Ammon's horn (tissue), 1 donor: ENCODE measurements at places on chromosomes 6 and 20.

DNA sequence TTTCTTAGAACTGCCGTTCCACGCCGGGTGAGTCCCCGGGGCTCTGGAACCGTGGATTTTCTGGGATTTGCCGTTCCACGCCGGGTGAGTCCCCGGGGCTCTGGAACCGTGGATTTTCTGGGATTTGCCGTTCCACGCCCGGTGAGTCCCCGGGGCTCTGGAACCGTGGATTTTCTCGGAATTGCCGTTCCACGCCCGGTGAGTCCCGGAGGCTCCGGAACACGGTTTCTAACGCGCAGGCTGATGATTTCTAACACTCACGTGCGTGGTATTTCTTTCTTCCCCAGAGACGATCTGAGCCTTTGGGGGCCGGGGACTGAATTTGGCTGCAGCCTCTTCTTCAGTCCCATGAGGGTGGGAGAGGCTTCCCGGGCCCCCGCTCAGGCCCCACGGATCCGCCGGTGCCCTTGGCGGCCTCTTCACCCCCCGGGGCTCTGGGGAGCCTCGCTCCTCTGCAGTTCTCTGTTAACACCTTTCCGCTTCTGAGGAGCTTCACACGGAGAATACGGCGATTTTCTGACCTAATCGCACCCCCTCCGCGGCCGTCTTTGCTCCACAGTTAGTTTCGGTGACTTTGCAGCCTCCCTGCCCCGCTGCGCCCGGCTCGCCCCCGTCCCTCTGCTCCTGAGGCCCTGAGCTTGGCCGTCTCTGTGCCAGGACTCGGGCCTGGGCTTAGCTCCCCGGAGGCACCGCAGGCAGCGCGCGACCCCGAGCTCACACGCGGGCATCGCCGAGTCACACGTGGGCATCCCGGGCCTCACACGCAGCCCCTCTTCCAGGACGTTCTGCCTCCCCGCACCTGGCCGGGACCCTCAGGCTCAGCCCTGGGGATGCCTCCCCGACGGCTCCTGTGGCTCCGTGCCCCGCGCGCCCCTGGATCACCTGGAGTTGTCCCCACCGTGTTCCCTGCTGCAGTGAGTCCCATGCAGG, 7.2 kb upstream of the KIF25 start:
- no peak for DNase-seq

GRCh38 chr20:59086923-59087322, 44.3 kb upstream of the PRELID3B start:
- DNase-seq, result no peak

DNA sequence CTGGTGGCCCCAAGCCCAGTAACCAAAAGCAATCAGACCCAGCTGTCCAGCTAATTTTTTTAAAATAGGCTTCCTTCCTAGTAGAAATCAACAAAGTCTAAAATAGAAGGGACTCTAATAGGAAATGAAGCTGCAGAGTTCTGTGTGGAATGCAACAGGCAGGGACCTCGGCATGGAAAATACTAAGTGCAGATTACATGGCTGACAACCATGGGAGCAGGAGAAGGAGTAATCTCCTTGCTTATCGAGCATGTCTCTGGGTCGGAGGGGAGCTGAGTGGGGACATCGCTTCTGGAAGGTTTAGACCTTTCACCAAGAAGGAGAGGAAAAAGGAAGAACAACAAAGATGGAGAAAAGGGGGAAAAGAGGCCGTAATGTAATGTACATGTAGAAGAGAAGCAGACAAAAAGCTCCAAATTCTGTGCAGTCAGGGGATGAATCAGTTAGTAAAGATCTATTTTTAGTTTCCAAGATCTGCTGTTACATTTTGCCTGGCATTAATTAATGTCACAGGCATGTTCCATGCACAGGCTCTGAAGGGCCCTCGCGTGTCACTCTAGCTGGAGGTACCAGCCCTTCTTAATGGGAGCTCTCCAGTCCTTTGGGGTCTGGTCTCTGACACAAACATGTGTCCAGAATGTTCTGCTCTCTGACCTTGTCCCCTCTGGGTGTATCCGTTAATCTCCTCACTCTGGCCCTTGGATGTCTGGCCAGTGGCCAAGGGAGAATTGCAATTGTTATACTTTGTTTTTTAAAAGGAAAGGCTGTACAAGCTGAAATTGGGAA, 16.6 kb upstream of the ZNF831 start:
- no peak for DNase-seq

- peak; percentile 41 for DNase-seq
These were observed 27.6 kb downstream of the KCNK15 start for GRCh38 chr20:44773070-44773829.

GRCh38 chr6:150177259-150177951, 34.6 kb downstream of the PPP1R14C start:
- no peak for DNase-seq

GRCh38 chr6:91387290-91388059, 800.6 kb upstream of the MAP3K7 start:
- DNase-seq, result no peak

GRCh38 chr20:40449974-40450616, 238.9 kb downstream of the MAFB start:
- DNase-seq, result no peak

DNA sequence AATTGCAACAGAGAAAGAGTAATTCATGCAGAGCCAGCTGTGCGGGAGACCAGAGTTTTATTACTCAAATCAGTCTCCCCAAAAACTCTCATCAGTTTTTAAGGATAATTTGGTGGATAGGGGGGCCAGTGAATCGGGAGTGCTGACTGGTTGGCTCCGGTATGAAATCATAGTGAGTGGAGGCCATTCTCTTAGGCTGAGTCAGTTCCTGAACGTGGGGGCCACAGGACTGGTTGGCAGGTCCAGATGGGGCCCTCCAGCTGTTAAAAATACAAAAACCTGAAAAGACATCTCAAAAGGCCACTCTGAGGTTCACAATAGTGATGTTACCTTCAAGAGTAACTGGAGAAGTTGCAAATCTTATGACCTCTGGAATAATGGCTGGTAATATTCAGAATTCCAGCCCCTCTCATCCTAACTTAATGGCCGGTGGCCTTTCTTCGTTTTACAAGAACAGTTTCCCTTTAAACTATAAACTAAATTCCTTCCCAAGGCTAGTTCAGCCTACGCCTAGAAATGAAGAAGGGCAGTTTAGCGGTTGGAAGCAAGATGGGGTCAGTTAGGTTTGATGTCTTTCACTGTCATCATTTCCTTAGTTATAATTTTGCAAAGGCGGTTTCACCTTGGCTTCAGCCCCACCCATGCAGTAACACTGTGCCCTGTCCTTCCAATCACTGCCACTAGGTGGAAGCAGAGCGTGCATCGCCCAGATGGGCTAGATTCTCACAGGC, 6.8 kb upstream of the MICA start:
- DNase-seq, result peak; percentile 90

DNA sequence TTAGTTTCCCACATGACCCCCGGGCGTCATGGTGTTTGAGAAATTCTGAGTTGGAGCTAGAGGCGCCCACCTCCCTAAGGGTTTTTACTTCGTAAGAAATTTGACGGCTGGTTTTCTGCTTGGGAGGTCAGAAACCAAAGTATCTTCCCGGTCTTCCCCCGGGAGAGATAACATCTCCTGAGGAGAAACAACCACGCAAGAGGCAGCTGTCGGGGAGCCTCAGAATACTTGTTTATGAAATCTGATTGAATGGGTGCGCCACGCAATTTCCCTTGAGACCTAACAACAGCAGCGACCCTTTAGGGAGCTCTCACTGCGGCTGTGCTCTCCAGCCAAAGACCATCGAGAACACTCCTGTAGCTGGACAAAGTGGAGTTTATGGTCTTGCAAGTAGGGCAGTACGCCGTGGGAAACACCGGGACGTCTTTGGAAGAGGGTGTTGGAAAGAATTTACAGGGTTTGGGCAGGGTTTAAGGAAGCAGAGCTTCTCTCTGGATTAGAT, 608 bp upstream of the EIF2S2 start:
- peak; percentile 39 for DNase-seq

- no peak for DNase-seq
These were observed 97.7 kb upstream of the SRSF6 start for GRCh38 chr20:43360016-43360415.

GRCh38 chr6:14012313-14013030, 87.7 kb downstream of the RNF182 start:
- DNase-seq, result no peak
